ENCODE measurements at places on chromosomes 2 and 18.
A peak's percentile ranks its signal among the peaks of the same experiment; 100 is the strongest.

DNA sequence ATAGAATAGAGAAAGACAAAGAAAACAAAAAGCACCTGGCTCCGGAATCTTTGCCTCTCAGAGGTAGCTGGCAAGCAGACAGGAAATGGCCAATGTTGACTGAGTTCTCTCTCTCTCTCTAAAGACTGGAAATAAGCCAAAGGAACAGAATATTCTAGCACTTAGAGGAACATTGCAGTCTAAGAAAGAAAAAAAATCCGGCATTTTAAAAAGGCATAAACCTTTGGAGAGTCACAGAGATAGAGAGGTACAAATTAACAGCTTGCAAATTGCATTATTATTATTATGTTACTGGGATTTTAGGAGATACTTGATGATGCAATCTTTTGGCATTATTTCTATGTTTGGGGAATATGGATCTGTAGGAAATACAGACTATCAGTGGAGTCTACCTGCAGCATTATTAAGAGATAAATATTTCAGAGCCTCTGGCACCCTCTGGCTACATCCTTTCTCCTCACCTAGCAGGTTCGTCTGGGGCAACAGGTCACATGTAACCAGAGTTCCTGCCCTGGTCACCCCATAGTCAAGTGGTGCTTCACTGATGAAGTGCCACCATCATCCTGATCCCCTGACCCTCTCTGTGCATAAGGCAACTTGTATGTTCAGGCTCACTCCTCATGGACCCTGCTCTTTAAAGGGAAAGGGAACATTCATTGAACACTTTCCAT is 318.9 kb upstream of the ACVR2A start:
- no peak for DNase-seq

DNA sequence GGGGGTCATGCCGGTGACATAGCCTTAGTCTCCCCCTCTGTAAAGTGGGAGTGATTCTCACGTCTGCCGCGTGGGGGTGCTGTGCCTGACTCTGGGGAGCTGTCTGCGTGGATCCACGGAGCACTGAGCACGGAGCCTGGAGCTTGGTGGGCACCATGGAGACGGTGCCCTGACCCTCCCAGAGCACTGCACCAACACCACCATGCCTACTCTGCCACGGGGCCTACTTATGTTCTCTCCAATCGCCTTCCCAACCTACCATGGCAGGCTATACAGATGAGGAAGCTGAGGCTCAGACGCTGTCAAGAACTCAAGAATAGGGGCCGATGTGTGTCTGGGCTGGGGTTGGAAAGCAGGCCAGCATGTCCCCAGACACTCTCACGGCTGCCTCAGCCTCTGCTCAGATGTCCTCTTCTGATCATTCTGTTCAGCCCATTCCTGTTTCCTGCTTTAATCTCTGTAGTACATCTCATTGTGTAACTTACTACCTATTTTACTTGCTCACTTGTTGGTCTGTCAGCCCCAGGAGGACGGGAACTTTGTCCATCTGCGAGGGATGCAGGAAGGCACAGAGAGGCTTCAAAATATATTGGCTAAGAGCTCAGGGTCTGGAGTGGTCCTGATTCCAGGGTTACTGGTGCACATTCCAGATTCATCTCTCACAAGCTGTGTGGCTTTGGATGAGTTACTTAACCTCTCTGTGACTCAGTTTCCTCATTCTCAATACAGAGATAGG is 168.1 kb upstream of the HS6ST1 start:
- DNase-seq: no peak

DNA sequence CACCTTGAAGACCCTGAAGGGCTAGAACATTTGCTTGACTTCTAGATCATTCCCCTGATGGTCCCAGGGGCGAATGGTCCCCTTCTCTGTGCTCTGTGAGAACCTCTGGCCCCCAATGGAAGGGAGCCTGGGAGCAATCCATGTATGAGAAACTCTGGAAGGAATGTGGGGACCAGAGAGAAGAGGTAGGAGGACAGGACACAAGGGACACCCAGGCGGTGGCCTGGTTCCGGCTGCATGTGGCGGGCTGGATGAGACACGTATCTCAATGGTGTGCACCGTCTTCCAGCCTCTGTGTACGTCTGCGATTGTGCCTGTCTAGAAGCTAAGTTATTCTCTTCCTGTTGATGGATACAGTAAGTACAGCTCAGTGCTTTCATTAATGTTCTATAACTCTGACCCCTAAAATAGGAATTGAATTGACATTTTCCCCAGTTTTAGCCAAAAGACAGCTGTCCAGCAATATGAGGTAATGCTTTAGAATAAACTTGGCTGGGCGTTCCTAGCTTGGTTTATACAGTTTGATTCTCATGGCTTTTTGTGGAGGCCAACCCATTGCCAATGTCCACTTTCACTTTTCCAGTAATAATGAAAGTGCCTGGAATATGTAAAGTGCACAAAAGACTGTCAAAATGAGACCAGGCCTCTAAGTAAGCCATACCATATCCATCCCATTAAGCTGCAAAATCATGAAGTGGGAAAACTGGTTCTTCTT is 30.1 kb upstream of the COPS8 start:
- DNase-seq: no peak

- no peak for DNase-seq
Observed at GRCh38 chr2:98884658-98885057, 51.4 kb downstream of the CRACDL start.

GRCh38 chr2:8925411-8925810 is 78.1 kb downstream of the MBOAT2 start:
- no peak for DNase-seq

GRCh38 chr18:23498877-23499276 is 4.4 kb upstream of the RMC1 start:
- peak; percentile 43 for DNase-seq

- no peak for DNase-seq
Observed at GRCh38 chr18:28163201-28163775, 13.6 kb downstream of the CDH2 start.

DNA sequence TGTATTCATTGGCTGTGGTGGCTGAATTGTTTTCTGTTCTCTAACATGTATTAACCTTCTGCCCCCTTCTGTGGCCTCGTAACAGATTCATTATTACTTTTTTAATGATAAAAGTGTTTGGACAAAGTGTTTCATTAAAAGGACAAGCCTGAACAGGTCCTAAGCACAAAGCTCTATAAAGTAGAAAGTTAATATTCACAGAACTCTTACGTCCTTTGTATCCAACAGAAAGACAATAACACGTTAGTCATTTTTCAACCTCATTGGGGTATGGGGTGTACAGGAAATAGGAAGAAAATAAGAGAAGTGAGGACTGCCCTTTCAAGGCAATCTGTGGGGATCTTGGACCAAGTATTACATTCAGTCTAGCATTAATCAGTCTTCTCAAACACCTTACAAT is 105.5 kb upstream of the RGPD4 start:
- DNase-seq: no peak

DNA sequence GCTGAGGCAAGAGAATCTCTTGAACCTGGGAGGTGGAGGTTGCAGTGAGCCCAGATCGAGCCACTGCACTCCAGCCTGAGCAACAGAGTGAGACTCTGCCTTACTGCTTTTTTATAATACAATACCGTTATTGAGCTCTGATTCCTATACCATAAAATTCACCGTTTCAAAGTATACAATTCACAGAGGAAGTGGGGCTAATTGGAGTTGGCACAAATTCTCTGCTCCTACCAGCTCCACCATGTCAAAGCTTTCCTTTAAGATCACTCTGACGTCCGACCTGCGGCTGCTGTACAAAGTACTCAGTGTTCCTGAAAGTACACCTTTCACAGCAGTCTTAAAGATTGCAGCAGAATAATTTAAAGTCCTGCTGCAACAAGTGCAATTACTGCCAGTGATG is 29.6 kb upstream of the CYBRD1 start:
- DNase-seq: no peak

GRCh38 chr2:10161206-10161931 is 38.8 kb downstream of the RRM2 start:
- no peak for DNase-seq

GRCh38 chr2:143347901-143348414 is 218.7 kb downstream of the ARHGAP15 start:
- no peak for DNase-seq

DNA sequence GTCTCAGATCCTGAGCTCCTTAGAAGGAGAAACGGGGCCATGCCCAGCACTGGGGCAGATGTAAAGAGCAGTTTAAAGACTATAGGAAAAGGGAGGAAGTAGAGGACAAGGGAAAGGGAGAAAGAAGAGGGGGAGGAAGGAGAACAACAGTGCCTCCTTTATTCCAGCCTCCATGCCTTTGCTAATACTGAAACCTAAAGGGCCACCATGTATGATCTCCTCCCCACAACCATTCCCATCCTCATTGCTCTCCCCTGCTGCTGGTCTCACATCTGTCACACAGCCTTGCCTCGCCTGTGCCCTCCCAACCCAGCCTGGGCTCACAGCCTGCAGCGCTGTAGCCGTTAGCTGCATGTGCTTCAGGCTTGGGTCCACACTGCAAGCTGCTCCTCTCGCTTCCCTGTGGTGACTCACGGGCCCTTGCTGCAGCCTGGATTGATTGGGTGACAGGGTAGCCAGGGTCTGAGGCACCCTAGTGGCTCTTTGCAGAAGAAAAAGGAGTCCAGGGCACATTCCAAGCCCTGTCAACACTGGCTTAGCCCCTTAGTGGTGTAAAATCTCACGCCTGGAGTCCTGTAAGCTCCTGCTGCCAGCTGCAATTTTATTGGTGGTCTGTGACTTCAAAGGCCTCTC is 281.9 kb downstream of the SRBD1 start:
- DNase-seq: no peak

GRCh38 chr2:9416962-9417316 is 6.4 kb downstream of the ITGB1BP1 start:
- no peak for DNase-seq

DNA sequence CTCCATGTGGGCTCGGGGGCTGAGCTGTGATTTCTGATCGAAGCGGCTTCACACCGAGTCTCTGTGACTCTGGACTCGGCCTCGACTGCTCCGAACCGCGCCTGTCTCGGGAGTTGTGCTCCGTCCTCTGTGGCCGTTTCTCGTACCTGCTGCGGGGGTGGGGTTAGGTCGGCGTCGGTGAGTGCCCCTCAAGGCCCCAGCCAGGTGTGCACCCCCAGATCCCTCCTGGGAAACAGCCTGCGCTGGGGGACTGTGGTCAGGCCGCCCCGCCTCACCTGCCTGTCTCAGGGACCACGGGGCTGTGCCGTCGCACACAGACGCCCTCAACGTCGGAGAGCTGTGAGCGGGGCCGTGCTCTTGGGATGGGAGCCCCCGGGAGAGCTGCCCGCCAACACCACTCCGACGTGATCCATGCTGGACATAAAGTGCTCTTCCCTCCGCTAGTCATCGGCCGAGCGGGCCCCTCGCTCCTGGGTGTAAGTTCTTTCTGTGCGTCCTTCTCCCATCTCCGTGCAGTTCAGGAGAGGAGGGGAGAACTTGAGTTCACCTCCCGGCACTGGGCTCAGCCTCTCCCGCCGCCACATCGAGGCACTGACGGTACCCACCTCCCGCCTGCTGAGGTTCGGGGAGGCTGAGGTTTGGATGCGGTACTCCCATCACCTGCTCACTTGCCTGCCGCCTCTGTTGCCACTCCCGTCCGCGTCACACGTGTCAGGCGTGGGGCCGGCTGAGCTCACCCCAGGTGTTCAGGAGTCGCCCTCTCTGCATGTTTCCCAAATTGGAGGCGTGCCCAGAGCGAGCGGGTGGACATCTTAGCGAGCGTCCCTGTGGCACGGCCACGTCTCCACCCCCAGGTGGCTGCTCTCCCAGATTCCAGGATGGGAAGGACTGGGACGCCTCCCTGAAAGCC is 55.7 kb downstream of the CTDP1 start:
- no peak for DNase-seq

DNA sequence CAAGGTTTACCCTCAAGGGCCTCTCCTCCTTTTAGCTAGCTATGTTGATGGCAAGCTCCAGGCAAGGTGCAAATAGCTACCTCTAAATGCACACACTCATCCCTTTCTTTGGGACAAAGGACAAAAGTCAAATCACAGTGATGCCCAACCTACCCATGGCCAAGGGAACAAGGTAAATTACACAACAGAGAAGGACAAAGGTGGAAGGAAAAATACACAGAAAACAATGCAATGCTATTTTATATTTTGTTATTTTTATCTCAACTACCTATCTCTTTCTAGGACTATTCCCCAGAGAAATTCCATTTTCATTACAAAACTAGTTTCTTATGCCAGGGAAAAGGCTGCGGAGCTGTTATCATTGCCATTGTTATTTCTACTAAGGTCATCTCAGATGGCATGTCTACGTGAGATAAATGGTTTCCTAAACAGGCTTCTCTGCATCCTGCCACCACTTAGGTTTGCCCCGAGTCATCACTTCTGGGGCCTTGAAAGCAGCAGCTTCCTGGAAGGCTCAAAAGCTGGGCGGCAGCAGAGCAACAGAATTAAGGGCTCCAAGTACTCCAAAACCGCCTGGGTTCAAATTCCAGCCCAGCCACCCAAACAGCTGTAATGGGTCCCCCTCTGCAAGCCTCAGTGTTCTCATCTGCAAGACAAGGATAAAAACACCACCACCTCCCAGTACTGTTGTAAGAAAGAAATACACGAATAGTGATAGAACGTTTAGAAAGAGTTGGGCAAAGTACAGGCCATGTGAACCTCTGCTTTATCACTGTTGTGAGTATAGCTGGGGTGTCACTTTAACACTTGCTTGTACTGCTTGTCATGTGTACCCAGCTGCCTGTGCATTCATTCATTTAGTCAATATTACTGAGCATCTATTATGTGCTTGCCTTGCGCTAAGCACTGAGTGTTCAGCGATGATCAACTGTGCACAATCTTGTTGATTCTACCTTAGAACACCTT is 20.9 kb downstream of the BCL2 start:
- no peak for DNase-seq

- DNase-seq: no peak
Observed at GRCh38 chr2:11480406-11480805, 14.4 kb upstream of the E2F6 start.

DNA sequence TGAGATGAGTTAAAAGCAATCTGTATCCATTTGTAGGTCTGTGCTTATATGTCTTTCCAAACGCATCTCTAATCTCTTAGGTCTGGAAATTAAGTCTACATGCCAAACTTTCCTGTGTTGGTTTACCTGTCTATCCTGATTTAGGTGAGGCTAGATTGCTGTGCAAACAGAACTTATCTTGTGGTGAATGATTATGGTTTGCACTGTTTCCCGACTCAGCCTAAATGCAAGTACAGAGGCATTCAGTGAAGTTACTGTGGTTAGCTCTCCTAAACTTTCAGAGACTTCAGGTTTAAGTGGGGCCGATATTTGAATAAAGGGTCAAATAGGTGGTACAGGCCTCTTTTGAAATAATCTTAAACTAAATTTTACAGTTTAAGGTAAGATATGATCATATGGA is 103.5 kb downstream of the ICOS start:
- DNase-seq: no peak

DNA sequence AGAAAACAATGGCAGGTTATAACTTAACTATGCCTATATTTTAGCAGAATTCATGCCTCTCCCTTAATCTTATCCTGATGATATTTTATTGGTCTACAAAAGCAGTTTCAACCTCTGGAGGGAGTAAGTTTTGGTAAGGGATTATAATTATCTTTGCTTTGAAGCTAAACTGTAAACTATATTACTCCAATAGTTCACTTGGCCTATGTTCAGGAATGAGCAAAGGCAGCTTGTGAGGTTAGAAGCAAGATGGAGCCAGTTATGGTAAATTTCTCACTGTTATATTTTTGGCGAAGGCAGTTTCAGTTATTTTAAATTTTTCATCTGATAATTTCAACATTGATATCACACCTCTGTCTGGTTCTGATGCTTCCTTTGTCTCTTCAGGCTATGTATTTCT is 192.5 kb upstream of the RGPD4 start:
- DNase-seq: no peak

GRCh38 chr18:58064406-58064998 is 20.5 kb downstream of the NEDD4L start:
- DNase-seq: no peak

All from stimulated activated CD8-positive, alpha-beta memory T cell treated with anti-CD3 and anti-CD28 coated beads, Interleukin-4, amount 100 ng/mL, for 4 hours (primary cell).